ENCODE measurements at places on chromosomes 7 and 10. TPM values are rescaled to one million over a fixed set of nuclear protein-coding genes. Genes with fewer than 3 reads are reported as not detected.

FZD1 gene
- 11.8 TPM for total RNA-seq

DNA sequence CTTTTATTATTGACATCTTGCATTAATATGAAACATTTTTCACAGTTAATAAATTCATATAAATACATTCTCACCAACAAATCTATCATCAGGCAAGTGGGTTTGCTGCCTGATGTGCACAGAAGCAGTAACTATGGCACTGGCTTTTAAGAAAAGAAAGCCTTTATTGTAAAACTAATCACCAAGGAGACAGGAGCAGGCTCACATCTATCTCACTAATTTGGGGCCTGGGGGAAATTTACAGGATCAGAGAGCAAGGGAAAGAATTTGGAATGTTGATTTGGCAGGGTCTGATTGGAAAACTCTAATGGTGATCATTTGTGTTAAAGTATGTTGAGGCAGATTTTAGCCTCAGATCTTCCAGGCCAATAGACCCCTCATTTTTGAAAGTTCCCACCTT lies 605.7 kb downstream of the POM121L12 start:
- H3K27me3 ChIP-seq, result no peaks in the 10 kb centered on the region
- no peak for DNase-seq
- no peaks in the 10 kb centered on the region for H3K36me3 ChIP-seq
- H3K27ac ChIP-seq, result no peak overlapping the region
- H3K4me3 ChIP-seq, result no peak overlapping the region
- peaks cover 12% of the 10 kb centered on the region for H3K4me1 ChIP-seq

LIPF gene
- total RNA-seq, result not detected

GRCh38 chr7:73894733-73895551 lies 34.0 kb downstream of the TMEM270 start:
- no peaks in the 10 kb centered on the region for H3K4me1 ChIP-seq
- H3K36me3 ChIP-seq, result no peaks in the 10 kb centered on the region
- no peak overlapping the region for H3K4me3 ChIP-seq
- no peak for DNase-seq
- peaks cover 12% of the 10 kb centered on the region for H3K27me3 ChIP-seq

SMIM30 gene
- total RNA-seq, result 32.2 TPM

DNA sequence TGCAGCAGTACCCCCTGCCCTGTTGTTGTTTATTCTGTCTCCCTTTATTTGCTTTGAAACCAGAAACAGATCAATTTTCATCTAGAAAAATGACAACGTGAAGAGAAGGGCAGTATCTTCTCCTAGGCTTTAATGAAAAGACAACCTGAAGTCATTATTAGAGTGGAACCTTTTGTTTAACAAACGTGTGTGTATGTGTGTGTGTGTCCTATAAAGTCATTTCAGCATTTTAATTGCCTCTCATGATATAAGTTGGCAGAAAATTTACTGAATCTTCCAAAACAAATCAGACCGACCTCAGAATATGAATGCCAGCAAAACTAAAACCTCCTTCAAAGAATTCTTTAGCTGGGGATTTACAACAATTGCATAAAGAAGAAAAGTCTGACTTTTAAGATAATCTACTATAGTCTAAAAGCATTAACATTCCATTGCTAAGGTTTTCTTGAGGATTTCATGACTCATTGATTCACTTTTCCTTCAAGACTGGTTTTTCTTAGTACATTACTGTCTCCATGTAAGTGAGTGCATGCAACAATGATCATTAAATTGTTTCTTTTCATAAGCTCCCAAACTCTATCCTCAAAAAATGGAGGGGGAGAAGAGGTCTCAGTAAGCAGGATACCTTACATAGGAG lies 3.2 kb downstream of the GLI3 start:
- DNase-seq, result no peak
- H3K27me3 ChIP-seq, result peaks cover 80% of the 10 kb centered on the region
- peaks cover 12% of the 10 kb centered on the region for H3K4me1 ChIP-seq
- no peak overlapping the region for H3K27ac ChIP-seq

OR9A2 gene
- not detected for total RNA-seq

ACTL6B gene
- total RNA-seq, result 4.2 TPM

EN2 gene
- total RNA-seq, result not detected

CPN1 gene
- 4.5 TPM for total RNA-seq

DNA sequence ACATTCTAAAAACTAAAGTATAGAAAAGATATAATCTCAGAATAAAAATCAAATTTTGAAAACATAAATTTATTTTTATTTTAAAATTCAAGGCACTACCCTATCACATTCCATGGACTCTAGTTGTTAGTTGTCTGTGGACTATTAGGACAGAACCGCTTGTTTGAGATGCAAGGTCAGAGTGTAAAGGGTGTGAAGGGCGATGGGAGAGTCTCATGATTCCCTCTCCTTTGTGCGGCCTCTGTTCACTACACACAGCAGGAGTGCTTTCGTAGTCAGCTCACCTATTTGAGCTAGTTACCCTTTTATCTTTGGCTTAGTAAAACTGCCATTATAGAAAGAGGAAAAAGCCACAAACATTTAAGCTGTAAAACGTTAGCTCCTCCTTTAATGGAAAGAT lies 189.8 kb upstream of the TEX47 start:
- H3K36me3 ChIP-seq, result no peaks in the 10 kb centered on the region
- no peak overlapping the region for H3K4me3 ChIP-seq
- H3K27ac ChIP-seq, result no peak overlapping the region
- no peaks in the 10 kb centered on the region for H3K27me3 ChIP-seq

ACSM6 gene
- not detected for total RNA-seq

DNA sequence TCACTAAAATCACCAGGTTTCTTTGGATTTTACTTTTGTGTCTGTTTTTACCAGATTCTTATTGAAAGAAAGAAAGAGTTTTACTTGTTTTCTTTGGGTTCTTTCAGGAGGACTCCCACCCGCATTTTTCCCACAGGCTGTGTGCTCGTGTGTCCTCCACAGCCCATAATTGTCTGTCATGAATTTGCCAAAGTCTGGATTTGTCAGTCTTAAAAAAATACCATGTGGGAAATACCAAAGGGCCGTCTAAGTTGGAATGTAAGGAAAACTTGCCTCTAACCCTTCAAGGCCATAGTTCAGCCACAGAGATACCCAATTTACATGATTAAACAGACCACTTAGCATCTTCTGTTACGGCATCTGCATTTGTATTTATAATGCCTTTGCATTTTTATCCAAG lies 41.3 kb upstream of the INHBA start:
- no peaks in the 10 kb centered on the region for H3K27me3 ChIP-seq
- DNase-seq, result no peak
- H3K27ac ChIP-seq, result no peak overlapping the region
- no peaks in the 10 kb centered on the region for H3K4me1 ChIP-seq
- H3K4me3 ChIP-seq, result no peak overlapping the region

DNA sequence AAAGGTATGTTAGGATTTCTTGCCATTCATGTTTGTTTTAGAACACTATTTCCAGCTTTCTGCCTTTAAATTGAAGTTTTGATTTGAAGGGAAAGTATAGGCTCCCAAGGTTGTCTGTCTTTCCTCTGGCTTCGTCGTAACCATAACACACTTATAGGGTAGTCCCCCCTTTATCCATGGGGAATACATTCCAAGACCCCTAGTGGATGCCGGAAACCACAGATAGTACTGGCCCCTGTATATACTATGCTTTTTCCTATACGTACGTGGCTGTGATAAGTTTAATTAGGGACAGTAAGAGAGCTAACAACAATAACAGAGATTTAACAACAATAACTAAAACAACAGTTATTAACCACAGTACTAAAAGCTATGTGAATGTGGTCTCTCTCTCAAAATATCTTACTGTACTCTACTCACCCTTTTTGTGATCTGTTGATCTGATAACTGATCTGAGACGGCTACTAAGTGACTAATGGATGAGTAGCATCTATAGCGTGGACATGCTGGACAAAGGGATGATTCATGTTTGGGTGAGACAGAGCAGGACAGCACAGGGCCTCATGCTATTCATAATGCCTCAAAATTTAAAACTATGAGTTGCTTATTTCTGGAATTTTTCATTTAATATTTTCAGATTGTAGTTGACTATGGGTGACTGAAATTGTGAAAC lies 273.1 kb downstream of the AUTS2 start:
- DNase-seq, result no peak
- no peak overlapping the region for H3K4me3 ChIP-seq
- no peaks in the 10 kb centered on the region for H3K36me3 ChIP-seq
- no peaks in the 10 kb centered on the region for H3K27me3 ChIP-seq
- H3K27ac ChIP-seq, result no peak overlapping the region
- H3K4me1 ChIP-seq, result peaks cover 18% of the 10 kb centered on the region

DNA sequence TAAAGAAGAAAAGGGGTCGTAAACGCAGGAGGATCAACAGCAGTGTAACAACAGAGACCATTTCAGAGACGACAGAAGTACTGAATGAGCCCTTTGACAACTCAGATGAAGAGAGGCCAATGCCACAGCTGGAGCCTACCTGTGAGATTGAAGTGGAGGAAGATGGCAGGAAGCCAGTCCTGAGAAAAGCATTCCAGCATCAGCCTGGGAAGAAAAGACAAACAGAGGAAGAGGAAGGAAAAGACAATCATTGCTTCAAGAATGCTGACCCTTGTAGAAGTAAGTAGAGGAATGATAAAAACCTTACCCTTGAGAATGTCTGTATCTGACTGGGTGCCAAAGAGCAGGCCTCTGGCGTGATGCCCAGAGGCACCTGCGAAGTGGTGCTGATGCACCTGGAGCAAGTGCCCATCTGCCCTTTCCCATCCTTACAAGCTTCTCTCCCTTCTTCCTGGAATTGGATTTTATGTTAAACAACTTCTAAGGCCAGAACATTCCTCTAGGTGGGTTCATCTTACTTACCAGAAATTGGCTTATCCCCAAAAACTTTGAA lies 86.4 kb upstream of the SAMD8 start:
- peaks cover 39% of the 10 kb centered on the region for H3K36me3 ChIP-seq
- no peaks in the 10 kb centered on the region for H3K27me3 ChIP-seq
- no peak overlapping the region for H3K4me3 ChIP-seq

SPDYE1 gene
- not detected for total RNA-seq

GRCh38 chr7:102935450-102936115 lies 22.8 kb downstream of the LRRC17 start:
- peaks cover 16% of the 10 kb centered on the region for H3K27me3 ChIP-seq
- H3K4me1 ChIP-seq, result peaks cover 15% of the 10 kb centered on the region
- peaks cover 1% of the 10 kb centered on the region for H3K36me3 ChIP-seq
- H3K27ac ChIP-seq, result no peak overlapping the region
- no peak for DNase-seq

TMEM236 gene
- total RNA-seq, result 0.07 TPM

- no peaks in the 10 kb centered on the region for H3K36me3 ChIP-seq
- H3K4me1 ChIP-seq, result peaks cover 2% of the 10 kb centered on the region
- DNase-seq, result no peak
Measured at GRCh38 chr10:126736727-126737126, 66.2 kb upstream of the C10orf90 start.

PDGFA gene
- total RNA-seq, result 81.2 TPM

- H3K4me3 ChIP-seq, result no peak overlapping the region
- peaks cover 4% of the 10 kb centered on the region for H3K36me3 ChIP-seq
- no peak overlapping the region for H3K27ac ChIP-seq
- peaks cover 7% of the 10 kb centered on the region for H3K4me1 ChIP-seq
Measured at GRCh38 chr10:112532189-112532588, 85.2 kb downstream of the VTI1A start.

GRCh38 chr10:50740293-50740648 lies 535 bp downstream of the ASAH2B start:
- peak overlapping the region; percentile 92 for H3K4me3 ChIP-seq
- DNase-seq, result no peak
- peak overlapping the region; percentile 94 for H3K27ac ChIP-seq
- H3K36me3 ChIP-seq, result no peaks in the 10 kb centered on the region

DNA sequence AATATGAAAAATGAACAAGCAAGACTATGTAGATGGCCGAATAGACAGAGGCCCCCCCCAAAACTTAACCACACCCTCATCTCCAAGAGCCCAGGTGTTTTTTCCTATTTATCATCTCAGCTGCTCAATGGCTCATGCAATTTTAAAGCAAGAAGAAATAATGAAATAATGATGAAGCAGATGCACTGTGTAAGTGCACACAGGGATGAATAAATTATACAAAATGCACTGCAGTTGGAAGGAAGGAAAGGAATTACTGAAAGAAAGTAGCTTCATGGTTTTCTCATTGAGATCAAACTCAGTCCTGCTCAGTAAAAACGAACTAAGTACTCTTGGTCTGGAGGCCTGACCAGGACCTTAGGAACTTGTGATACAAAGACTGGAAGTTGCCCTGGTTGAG lies 810.1 kb downstream of the NRG3 start:
- H3K36me3 ChIP-seq, result peaks cover 1% of the 10 kb centered on the region
- no peaks in the 10 kb centered on the region for H3K4me1 ChIP-seq
- no peaks in the 10 kb centered on the region for H3K27me3 ChIP-seq
- DNase-seq, result no peak
- no peak overlapping the region for H3K4me3 ChIP-seq

DNA sequence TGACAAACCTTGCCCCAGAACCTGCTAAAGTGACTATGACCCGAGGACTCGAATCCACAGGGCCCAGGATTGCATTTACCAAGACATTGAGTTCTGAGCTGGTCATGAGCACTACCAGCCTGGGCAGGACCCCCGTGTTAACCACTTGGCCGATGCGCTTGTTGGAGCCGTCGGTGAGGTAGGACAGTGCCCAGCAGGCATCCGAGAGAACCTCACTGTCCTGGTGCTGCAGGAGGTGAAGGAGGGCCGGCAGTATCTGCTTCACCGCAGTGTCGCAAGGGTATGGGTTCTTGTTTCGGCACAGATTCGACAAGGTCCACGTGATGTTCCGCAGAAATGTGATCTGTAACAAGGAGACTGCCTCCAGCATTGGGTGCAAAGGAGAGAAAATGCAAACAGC lies 19.7 kb downstream of the KPNA7 start:
- peaks cover 56% of the 10 kb centered on the region for H3K27me3 ChIP-seq
- H3K36me3 ChIP-seq, result no peaks in the 10 kb centered on the region
- H3K4me1 ChIP-seq, result peaks cover 11% of the 10 kb centered on the region
- no peak overlapping the region for H3K27ac ChIP-seq
- DNase-seq, result no peak
- H3K4me3 ChIP-seq, result no peak overlapping the region

GRCh38 chr7:75943864-75944263 lies 28.9 kb downstream of the POR start:
- no peak overlapping the region for H3K4me3 ChIP-seq
- no peak for DNase-seq
- H3K27me3 ChIP-seq, result no peaks in the 10 kb centered on the region
- peaks cover 4% of the 10 kb centered on the region for H3K36me3 ChIP-seq
- peaks cover 7% of the 10 kb centered on the region for H3K4me1 ChIP-seq
- no peak overlapping the region for H3K27ac ChIP-seq

DNA sequence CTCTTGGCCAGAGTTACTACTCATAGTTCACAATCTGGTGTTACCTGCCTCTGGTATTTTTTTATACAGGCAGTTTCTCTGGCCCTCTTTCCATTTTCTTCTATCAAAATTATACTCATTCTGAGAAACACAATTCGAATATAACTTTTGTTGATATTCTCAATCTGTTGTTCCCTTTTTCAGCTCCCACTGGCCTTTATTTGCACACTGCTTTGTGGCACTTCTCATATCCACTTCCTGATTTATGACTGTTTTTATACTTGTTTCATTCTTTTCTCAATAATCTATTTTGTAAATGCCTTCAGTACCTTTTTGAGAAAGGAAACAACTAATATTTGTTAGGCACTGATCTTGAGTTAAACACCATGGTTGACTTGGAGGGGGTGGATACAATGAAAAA lies 93.8 kb upstream of the HDAC9 start:
- H3K27me3 ChIP-seq, result no peaks in the 10 kb centered on the region
- no peak overlapping the region for H3K4me3 ChIP-seq
- DNase-seq, result no peak
- peaks cover 2% of the 10 kb centered on the region for H3K4me1 ChIP-seq
- no peak overlapping the region for H3K27ac ChIP-seq
- no peaks in the 10 kb centered on the region for H3K36me3 ChIP-seq

GRCh38 chr10:124605856-124606812 lies 138.0 kb downstream of the FAM53B start:
- no peaks in the 10 kb centered on the region for H3K36me3 ChIP-seq
- H3K4me3 ChIP-seq, result no peak overlapping the region
- H3K27me3 ChIP-seq, result no peaks in the 10 kb centered on the region
- DNase-seq, result no peak
- H3K4me1 ChIP-seq, result peaks cover 2% of the 10 kb centered on the region
